ENCODE measurements at places on chromosomes 13 and 19.

- DNase-seq: no peak
These were observed 3.3 kb downstream of the GPR18 start for GRCh38 chr13:99254830-99255229.

DNA sequence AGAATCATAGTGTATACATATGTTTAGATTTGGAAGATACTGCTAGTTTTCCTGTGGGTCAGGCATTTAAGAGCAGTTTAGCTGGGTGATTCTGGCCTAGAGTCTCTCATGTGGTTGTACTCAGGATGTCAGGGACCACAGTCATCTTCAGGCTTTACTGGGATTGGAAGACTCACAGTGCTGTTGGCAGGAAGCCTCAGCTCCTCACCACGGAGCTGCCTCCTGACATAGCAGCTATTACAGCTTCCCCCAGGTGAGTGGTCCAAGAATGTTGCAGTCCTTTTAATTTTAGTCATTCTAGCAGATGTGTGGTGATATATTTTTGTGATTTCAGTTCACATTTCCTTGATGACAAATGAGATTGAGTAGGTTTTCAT, 16.9 kb upstream of the GPR18 start:
- peak; percentile 72 for DNase-seq

- DNase-seq: no peak
These were observed 21.1 kb downstream of the ARL11 start for GRCh38 chr13:49649244-49649962.

- DNase-seq: no peak
These were observed 13.2 kb upstream of the TCF3 start for GRCh38 chr19:1665565-1666047.

GRCh38 chr19:44740351-44740824, 8.1 kb upstream of the BCL3 start:
- no peak for DNase-seq

- peak; percentile 73 for DNase-seq
These were observed 484 bp downstream of the IL11 start for GRCh38 chr19:55369653-55370304.

- DNase-seq: no peak
These were observed 1491.9 kb downstream of the SLITRK5 start for GRCh38 chr13:89163096-89163495.

DNA sequence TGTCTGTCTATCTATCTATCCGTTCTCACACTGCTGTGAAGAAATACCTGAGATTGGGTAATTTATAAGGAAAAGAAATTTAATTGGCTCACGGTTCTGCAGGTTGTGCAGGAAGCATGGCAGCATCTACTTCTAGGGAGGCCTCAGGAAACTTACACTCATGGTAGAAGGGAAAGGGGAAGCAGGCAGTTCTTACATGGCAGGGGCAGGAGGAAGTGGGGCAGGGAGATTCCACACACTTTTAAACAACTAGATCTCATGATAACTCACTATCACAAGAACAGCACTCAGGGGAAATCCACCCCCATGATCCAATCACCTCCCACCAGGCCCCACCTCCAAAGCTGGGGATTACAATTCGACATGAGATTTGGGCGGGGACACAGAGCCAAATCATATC, 105.3 kb downstream of the SLC10A2 start:
- no peak for DNase-seq

Measured in activated effector memory CD4-positive, alpha-beta T cell treated with anti-CD3 and anti-CD28 coated beads, Interleukin-2, amount 50 U/mL, for 16 hours (primary cell).